ENCODE measurements at places on chromosomes 11 and 22.

GRCh38 chr11:2664376-2664775 lies 35.4 kb downstream of the KCNQ1OT1 start:
- no peaks in the 10 kb centered on the region for H3K4me1 ChIP-seq
- no peak overlapping the region for H3K27ac ChIP-seq
- H3K4me3 ChIP-seq, result no peak overlapping the region
- H3K27me3 ChIP-seq, result no peaks in the 10 kb centered on the region
- H3K36me3 ChIP-seq, result no peaks in the 10 kb centered on the region
- no peak for DNase-seq

- peaks cover 38% of the 10 kb centered on the region for H3K4me1 ChIP-seq
- H3K36me3 ChIP-seq, result no peaks in the 10 kb centered on the region
- H3K27ac ChIP-seq, result peak overlapping the region; percentile 70
These were observed 26.5 kb downstream of the ARHGEF17 start for GRCh38 chr11:73334384-73335203.

DNA sequence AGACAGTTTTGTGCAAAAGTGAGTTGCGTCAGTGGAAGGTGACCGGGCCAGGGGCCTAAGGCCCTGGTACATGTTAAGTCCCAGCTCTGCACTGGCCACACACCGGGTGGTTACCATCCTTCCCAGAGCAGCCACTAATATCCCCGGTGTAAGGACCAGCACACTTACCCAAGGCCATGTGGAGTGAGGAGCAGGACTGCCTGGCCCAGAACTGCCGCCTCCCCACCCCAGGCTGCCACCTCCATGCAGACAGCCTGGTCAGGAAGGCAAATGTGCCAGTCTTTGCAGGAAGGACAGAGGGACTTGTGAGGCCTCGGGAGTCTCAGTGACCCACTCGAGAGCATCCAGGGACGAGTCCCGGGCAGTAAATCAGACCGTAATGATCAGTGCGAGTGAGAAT lies 102.9 kb downstream of the MORC2 start:
- no peak overlapping the region for H3K4me3 ChIP-seq
- no peak for DNase-seq
- no peak overlapping the region for H3K27ac ChIP-seq
- H3K27me3 ChIP-seq, result no peaks in the 10 kb centered on the region
- H3K36me3 ChIP-seq, result no peaks in the 10 kb centered on the region

DNA sequence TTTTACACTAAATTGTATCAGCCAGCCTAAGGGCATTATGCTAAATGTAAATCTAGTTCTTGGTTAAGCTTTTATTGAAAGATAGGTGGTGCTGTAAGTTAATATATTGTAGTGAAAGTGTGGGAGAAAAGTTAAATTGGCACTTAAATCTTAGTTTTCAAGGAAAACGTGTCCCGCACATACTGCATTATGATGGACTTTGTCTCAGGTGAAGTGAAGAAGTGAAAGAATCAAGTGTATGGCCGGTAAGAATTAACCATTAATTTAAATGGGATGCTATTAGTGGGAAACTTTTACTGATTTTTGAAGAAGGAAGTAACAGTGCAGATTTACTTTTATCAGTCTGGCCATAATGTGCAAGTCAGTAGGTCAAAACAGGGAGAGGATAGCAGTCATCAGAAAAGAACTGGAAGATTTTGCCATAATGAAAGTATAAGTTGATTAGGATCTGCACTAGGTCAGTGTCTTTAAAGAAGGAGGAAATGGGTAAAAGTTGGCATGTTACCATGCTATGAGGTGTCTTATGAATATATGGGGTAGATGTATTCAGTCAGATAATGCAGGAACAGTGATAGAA lies 81.6 kb downstream of the PDHX start:
- H3K27ac ChIP-seq, result no peak overlapping the region
- no peaks in the 10 kb centered on the region for H3K27me3 ChIP-seq
- H3K4me3 ChIP-seq, result no peak overlapping the region

All from endothelial cell of umbilical vein (primary cell).